ENCODE measurements at places on chromosomes 11 and 22.

DNA sequence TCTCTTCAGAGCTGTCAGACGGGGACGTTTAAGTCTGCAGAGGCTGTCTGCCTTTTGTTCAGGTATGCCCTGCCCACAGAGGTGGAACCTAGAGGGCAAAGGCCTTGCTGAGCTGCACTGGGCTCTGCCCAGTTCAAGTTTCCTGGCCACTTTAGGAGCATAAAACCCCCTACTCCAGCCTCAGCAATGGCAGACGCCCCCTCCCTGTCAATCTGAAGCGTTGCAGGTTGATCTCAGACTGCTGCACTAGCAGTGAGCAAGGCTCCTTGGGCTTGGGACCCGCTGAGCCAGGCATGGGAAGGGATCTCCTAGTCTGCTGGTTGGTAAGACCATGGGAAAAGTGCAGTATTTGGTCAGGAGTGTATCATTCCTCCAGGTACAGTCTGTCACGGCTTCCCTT lies 66.6 kb upstream of the TP53I11 start:
- no peak for DNase-seq

GRCh38 chr11:104653407-104653806 lies 244.9 kb downstream of the CASP12 start:
- no peak for DNase-seq

- no peak for DNase-seq
Measured at GRCh38 chr11:12402025-12402424, 24.7 kb downstream of the PARVA start.

DNA sequence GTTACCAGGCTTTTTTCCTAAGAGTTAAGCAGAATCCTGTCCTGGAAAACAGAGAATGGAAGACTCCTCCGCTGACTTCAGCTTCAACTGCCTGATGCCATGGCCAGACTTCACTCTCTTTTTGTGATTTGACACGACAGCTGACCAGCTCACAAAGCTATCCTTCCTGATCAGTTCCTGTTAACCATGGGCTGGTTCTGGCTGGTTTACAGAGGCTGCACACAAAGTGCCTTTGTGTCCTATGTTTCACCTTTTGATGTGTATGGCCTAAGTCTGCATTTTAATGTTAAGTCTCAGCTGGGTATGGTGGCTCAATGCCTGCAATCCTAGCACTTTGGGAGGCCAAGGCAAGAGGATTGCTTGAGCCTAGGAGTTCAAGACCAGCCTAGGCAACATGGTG lies 11.1 kb downstream of the FOLR3 start:
- no peak for DNase-seq

DNA sequence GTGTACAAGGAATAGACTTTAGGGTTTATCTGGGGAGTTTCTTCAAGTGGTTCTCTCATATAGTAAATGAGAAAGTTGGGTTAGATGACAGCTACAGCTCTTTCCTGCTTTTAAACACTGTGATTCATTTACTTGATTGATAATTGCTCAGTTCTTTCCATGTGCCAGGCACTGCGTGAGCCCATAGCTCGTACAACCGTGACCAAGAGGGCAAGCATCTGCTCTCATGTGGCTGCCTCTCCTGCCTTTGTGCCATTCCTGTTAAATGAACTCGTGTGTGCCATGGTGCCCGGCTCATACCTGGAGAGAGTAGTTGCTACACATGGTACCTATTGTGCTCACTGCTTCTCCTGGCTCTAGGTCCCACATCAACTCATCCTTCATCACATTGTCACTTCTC lies 206.3 kb downstream of the SNX19 start:
- no peak for DNase-seq

DNA sequence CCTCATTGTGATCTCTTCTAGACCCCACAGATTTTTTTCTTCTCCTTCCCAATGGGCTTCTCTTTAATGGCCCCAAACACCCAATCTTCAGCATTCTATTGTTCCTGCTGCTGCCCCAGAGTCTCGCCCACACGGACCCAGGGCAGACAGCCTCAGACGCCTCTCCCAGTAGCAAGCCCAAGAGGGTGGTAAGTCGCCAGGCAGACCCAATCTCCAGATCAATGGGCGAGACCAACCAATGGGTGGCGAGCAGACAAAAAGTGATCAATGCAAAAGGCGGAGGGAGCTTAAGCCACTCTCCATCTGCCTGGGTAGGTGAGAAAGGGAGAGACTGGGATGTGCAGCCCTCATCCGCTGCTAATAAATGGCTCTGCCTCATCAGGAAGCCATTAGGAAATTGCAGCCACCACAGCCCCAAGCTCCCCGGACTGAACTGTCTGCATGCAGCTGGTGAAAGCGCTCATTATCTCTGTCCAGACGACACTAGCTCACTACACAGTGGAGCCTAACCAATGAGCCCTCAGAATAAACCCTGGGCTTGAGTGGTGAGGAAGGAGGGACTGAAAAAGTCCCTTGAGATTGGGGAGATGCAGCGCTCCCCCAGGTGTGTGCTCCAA lies 81.8 kb downstream of the ETS1 start:
- no peak for DNase-seq

GRCh38 chr11:124814739-124815138 lies 14.5 kb upstream of the MSANTD2 start:
- no peak for DNase-seq

- no peak for DNase-seq
Measured at GRCh38 chr11:126790550-126791081, 210.0 kb downstream of the KIRREL3 start.

- DNase-seq: no peak
Measured at GRCh38 chr22:47162865-47163264, 400.4 kb downstream of the TBC1D22A start.
